ENCODE measurements at places on chromosomes 13 and 19. TPM values are rescaled to one million over a fixed set of nuclear protein-coding genes. Genes with fewer than 3 reads are reported as not detected.

PTGER1 gene
- not detected for total RNA-seq

CTXN1 gene
- total RNA-seq, result not detected

ZNF880 gene
- total RNA-seq, result 14.6 TPM

ITM2B gene
- total RNA-seq, result 436 TPM

CCDC8 gene
- total RNA-seq, result 22.6 TPM

PSG5 gene
- not detected for total RNA-seq

Measured in thoracic aorta (tissue), 2 donors.